Activated CD4-positive, alpha-beta T cell treated with anti-CD3 and anti-CD28 coated beads, Interleukin-2, amount 50 U/mL, for 4 hours (primary cell): ENCODE measurements at places on chromosomes 6 and 20.

- no peak for DNase-seq
Measured at GRCh38 chr6:19805129-19805481, 32.1 kb upstream of the ID4 start.

- DNase-seq = no peak
Measured at GRCh38 chr6:158044525-158044888, 62.8 kb downstream of the SYNJ2 start.

DNA sequence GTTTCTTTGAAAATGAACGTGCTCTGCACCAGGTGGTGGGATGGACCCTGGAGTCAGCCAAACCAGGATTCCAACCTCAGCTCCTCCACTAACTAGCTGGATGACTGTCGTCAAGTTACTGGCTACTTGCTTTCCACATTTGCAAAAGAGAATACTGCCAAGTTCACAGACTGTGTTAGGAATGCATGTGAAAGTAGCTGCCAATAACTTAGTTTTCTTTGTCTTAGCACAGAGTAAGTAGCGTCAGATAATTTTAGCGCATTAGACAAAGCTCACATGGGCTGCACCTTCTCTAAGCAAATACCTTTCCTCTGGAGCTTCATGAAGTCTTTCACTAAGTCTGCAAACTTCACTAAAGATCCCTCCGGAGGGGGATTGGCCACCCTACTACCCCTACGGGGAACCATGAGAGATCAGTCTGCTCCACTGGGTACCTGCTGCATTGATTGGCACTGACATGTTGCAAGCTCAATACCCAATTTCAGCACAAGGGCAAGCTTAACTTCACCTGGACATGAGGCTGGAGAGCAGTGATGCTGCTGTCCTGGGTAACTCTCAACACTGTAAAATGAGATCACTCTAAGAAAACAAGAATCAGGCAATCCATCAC lies 113.9 kb downstream of the MBOAT1 start:
- no peak for DNase-seq

- DNase-seq = no peak
Measured at GRCh38 chr6:143098054-143098671, 37.5 kb downstream of the AIG1 start.

- DNase-seq = no peak
Measured at GRCh38 chr6:151317103-151317994, 74.0 kb downstream of the ZBTB2 start.
